Stimulated activated CD8-positive, alpha-beta memory T cell treated with anti-CD3 and anti-CD28 coated beads, Interleukin-7, amount 100 ng/mL, for 1 hour (primary cell): ENCODE measurements at places on chromosomes 16 and 17.

DNA sequence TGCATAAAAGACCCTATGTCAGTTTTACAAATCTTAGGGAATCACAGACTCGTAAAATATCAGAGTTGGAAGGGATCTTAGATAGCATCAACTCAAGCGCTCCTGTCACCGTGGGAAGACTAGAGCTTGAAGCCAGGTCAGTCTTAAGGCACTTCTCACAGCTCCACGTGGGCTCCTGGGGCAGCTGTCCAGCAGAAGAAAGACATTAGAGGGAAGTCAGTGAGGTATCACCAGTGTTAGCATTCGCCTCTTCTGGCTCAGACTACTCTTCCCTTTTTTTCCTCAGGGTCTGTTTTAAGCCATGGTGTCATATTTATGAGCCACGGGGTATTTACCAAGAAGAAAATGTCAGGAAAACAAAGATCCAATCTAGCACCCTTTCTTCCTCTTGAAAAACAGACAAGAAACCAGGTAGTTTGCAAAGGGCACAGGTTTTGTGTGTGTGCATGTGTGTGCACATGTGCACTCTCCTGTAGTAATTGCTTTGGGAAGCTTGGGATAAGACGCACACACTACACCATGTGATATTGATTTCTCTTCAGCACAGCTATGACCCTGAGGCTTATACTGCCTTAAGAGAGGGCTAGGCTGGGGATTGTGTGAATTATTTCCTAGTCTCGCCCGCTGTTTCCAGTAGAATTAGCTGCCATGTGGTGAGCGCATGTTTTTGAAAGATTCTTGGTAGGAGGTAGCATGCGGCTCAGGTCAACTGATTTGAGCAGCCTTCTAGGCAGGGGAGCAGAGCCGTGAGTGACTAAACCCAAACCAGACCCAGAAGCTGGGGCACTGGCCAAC, 61.0 kb upstream of the ELAC2 start:
- DNase-seq, result no peak

- no peak for DNase-seq
These were observed 1309.8 kb upstream of the CDH8 start for GRCh38 chr16:63346000-63346399.

- no peak for DNase-seq
These were observed 186.8 kb upstream of the IRX3 start for GRCh38 chr16:54473226-54473993.

DNA sequence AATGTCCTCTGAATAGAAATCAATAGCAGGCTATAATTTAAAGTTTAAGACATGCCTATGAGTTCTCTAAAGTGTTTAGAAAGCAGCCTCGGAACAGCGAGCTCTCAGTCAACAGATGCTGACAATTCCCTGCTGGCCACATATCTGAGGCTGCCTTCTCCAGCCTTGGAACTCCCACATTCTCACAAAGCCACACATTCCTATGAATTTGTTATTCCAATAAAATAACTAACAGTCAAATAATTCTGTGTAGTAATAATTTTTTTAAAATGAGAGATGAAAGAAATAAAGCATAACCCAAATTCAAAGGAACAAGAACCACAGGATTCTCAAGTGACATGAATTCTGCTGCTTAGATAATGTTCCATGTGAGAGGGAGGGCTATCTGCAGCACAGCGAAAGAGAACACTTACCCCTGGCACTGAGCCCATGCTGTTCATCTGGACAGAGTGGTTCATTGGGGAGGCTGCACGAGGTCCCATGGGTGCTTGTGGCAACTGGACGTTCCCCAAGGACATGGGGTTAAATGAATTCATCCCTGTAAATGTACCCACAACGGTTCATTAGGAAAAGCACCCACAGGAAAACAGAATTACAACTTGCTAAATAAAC, 56.9 kb upstream of the TRAP1 start:
- DNase-seq, result no peak

DNA sequence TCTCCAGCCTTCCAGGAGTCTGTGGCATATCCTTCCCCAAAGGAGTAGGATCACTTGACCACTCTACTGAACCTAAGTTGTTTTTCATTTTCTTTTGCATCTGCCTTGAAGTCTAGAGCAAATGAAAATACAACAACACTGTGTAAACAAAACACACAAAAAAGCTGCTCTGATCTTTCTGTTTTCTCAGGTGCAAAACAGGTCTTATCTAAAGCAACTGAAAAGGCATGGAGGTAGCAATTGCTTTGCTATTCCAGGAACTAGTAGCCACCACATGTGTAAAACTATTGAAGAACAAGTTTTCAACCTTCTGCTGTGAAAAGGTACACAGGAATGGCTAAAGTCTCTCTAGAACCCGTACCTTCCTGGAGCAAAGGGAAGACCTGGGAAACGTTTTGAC, 127.1 kb downstream of the PITPNC1 start:
- no peak for DNase-seq

- DNase-seq, result no peak
These were observed 330.3 kb downstream of the SEC14L1 start for GRCh38 chr17:77470800-77471733.

- DNase-seq, result no peak
These were observed 35.4 kb upstream of the ARL4D start for GRCh38 chr17:43363181-43363925.

- no peak for DNase-seq
These were observed 238.8 kb downstream of the MRTFB start for GRCh38 chr16:14309906-14310305.

GRCh38 chr16:59522826-59523225, 788.7 kb upstream of the GOT2 start:
- DNase-seq, result no peak

DNA sequence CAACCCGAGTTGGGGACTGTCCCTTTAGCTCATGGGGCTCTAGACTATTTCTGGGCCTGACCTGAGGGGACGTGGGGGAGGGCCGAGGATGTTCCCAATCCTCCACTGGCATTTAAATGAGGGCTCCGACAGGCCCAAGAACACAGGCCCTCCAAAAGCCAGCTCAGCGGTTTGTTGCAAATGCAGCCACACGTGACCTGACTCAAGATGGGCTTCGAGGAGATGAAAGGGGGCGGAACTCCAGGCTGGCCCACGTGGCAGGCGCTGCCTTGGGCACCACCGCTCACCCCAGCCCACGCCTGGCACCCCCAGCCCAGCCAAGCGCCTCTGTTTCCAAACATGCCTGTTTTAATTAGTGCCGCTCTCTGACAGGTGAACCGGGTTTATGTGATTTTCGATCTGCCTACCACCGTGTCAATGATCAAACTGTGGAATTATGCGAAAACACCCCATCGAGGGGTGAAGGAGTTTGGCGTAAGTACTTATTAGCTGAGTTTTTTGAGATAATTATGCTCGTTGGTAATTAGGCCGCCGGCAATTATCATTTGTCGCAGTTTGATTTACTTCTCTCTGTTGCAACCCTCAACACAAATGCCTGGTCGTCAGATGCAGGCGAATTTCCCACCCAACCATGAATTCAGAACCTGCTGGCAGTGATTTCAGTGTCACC, 226.7 kb downstream of the KATNIP start:
- DNase-seq, result no peak

DNA sequence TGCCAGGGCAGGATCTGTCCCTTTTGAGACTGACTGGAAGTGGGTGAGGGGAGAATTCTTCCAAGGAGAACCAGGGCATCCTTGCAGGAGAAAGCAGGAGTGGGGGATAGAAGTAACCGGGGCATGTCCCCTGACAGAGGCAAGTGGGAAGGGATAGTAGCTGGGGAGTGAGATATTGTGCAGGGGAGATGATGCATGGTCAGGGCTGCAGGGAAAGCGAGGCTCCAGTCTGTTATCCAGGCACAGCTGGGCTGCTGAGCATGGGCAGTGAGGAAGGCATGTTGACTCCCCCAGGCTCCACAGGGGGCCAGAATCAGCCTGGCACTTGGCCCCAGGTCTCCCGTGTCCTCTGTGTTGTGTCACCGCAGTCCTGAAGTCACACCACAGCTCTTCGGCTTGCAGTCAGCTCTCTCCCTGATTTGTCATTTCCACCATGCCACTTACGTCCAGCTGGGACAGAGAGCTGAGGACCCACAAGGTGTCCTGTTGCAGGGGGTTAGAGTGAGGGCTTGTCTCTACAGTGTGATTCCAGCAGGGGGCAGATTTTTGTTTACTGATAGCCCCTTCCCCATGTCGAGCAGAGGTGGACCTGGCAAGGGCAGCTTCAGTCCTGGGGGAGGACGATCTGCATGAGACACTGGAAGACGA, 40.9 kb downstream of the B9D1 start:
- no peak for DNase-seq

DNA sequence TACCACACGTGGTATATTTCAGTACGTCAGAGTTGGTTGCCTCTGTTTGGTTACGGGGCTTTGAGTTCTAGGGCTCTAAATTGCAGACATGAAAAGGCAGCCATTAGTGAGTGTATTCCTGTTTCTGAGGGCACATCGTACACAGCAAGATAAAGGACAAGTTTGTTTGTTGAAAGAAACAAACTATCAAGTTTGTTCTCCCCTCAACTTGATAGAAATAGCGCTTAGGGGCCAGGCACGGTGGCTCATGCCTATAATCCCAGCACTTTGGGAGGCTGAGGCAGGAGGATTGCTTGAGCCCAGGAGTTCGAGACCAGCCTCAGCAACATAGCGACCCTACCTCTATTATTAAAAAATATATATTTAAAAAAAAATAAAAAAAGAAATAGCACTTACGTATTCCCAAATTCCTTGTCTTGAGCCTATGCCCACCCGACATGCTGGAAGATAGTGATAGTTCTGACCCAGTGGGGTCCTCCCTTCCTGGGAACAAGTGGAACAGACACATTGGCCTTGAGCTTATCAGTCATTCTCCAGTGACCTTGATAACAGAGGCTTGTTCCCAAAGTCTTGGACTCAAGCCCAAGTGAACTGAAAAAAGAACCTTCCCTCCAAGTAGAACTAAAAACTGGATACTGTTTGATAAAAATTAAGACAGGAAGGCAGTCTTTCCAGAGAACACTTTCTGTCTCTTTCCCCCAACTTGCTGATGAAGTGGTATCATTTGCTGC, 139.9 kb upstream of the CACNG3 start:
- DNase-seq, result no peak

DNA sequence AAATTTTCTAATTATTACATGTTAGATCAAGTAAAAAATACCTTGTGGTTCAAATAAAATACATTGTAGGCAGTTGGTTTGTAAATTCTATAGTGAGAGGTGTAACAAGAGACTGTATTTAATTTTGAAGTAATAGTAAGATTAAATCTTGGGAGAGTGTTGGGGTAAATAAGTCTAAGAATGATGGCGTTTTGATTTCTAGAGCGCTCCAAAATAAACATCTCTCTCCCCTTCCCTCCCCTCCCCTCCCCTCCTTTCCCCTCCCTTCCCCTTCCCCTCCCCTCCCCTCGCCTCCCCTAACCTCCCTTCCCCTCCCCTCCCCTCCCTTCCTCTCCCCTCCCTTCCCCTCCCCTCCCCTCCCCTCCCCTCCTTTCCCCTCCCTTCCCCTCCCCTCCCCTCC, 200.6 kb upstream of the EEF2KMT start:
- no peak for DNase-seq

DNA sequence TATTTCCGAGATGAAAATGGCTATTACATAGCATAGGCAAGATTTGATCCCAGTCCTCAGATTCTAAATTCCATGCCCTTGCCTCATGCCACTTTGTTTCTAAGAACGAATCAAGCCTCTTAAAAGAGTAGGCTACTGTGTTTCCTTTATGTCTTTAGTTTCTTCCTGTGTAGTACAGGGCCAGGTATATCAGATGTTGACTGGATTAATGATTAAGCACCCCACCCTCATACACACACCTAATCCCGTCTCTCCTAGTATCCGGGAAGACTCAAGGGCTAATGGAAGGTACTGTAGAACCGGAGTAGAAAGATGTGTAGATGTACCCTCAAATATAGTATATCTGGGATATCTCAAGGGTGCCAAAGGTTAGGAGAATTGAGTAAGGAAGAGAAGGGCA, 6.7 kb downstream of the TOM1L1 start:
- DNase-seq, result no peak

GRCh38 chr17:47687748-47688147, 6.2 kb upstream of the TBKBP1 start:
- no peak for DNase-seq

DNA sequence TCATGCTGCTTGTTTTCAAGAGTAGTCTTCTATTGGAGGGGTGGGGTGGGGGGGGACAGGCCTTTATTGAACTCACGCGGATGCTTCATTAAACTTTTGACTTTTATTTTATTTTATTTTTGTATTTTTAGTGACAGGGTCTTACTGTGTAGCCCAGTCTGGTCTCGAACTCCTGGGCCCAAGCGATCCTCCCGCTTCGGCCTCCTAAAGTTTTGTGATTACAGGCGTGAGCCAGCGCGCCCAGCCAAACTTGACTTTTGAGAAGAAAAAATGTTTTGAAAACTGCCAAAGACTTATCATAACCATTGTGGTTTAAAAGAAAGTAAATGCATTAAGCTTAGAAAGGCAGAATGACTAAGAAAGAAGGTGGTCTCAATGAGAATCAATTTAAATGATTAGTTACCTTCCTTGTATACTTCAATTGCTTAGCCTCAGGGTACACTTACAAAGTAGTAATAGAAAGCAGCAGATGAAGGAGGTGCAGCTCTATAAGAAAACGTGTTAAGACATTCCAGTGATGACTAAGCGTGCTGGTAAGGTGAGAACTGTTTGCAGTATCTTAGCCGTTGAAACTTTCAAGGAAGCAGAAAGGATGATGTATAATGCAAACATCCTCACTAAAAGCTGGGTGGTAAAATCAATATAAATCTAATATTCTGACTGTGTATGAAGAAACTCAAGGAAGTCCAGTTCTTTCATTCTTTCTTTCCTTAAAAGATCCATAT, 1.2 kb downstream of the AP2B1 start:
- DNase-seq, result no peak

DNA sequence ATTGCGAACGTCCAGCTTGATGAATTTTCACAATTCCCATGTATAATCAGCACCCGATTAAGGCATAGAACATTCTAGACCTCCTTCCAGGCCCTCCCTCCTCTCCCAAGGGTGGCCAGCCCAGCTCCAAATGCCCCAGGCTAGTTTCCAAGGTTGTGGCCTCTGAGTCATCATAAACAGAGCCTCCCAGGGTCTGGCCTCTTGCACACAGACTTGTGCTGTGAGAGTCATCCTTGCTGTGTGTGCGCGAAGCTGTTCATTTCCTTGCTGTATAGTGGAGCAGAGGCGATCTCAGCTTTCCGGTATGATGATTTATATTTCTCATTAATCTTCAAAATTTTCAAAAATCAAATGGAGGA, 20.5 kb upstream of the JPH3 start:
- no peak for DNase-seq

- no peak for DNase-seq
These were observed 3.9 kb downstream of the MEAK7 start for GRCh38 chr16:84500531-84500930.

DNA sequence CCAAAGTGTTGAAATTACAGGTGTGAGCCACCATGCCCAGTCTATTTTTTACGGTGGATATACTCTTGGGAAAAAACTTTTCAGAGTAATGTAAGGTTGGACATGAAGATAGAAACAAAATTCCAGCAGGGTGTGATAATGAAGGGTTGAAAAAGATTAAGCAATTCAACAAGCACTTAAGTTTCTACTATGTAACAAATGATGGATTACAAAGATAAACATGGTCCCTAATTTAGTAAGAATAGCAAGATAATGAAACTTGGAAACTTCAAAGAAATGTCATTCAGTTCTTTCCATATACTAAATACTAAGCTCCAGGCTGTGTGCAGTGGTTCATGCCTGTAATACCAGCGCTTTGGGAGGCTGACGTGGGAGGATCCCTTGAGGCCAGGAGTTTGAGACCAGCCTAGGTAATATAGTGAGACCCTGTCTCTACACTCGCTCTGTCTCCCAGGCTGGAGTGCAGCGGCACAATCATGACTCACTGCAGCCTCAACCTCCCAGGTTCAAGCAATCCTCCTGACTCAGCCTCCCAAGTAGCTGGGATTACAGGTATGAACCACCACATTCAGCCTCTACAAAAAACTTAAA, 31.0 kb downstream of the PSMD12 start:
- no peak for DNase-seq

- DNase-seq, result no peak
These were observed 29.9 kb upstream of the FOXF1 start for GRCh38 chr16:86480444-86480843.
